ENCODE measurements at places on chromosomes 5 and 9.

- DNase-seq, result no peak
Measured at GRCh38 chr5:80707645-80708044, 52.9 kb upstream of the DHFR start.

- DNase-seq, result no peak
Measured at GRCh38 chr5:29524227-29524626, 1669.3 kb upstream of the CDH6 start.

DNA sequence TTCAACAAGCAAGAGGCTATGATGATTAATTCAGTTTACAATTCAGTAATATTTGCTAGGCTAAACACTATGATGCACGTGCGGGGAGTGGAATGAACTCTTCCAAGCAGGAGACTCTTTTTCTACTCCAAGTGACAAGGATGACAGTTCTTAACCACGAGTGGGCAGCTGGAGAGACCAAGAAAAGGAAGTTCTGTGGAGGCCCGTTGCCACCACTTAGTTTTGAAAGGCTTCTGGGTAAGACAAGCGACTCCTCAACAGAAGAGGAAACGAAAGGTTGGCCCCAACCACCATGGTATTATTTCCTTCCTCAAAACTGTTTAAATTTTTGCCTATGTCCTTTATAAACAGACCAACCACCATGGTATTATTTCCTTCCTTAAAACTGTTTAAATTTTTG lies 2.8 kb downstream of the DCAF12 start:
- no peak for DNase-seq

- DNase-seq, result peak; percentile 75
Measured at GRCh38 chr9:108953983-108954574, 19.9 kb downstream of the ABITRAM start.

DNA sequence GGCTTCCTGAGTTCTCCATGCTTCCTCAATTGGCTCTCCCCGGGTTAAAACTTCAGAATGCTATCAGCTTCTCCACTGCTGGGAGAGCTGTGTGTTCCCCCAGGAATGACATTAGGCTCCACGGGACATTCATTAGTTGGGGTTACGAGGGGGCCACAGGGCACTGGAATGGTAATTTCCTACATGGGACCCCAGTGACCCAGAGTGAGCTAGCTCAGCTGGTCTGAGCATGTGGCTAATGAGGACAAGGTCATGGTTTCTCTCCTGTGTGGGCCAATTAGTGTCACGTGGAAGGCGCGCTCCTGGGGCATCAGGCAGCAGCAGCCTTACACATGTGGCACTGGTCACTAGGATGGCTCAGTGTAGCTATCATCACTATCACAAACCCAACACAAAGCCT lies 21.0 kb downstream of the LSM11 start:
- no peak for DNase-seq

- no peak for DNase-seq
Measured at GRCh38 chr9:26264709-26265601, 586.7 kb upstream of the TUSC1 start.

GRCh38 chr5:61254969-61255555 lies 77.0 kb upstream of the ZSWIM6 start:
- DNase-seq, result peak; percentile 34

- no peak for DNase-seq
Measured at GRCh38 chr5:171579976-171580411, 160.5 kb downstream of the FGF18 start.

DNA sequence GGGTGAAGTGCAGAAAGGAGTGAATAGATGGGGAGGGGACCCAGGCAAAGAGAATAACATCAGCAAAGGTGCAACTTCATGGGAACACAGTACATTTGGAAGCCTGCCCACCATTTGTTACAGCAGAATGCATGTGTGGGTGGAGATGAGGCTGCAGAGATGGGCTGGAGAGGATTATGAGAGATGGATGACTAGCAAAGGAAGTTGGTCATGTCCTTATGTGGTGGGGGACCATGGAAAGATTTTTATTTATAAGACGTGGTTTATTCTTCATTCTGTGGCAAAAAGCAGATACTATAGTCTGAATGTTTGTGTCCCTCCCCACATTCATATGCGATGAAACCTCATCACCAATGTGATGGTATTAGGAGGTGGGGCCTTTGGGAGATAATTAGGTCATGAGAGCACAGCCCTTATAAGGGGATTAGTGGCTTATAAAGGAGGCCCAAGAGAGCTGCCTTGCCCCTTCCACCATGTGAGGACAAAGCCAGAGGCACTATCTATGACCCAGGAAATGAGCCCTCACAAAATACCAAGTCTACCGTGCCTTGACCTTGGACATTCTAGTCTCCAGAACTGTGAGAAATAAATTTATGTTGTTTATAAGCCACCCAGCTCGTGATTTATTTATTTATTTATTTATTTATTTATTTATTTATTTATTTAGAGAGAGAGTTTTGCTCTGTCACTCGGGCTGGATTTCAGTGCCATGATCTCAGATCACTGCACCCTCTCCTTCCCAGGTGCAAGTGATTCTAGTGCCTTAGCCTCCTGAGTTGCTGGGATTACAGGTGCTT lies 483.7 kb downstream of the RAB3C start:
- DNase-seq, result no peak

DNA sequence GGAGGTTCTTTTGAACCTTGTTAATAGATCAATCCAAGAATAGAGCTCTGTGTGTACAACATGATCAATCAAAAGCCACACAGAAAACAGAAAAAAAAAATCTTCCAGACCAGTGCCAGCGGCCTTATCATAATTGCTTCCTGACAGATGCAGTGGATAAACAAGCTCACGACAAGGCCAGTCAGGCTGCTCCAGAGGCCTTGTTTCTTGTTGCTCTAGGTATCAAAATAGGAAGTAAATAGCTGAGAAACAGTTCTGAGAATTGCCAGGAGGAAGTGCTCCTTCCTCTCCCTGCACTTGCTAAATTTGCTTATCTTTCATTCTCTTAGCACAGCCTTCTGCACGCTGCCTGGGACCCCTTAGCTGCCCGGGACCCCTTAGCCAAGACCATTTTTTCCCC lies 199.0 kb upstream of the TARS1 start:
- DNase-seq, result no peak

DNA sequence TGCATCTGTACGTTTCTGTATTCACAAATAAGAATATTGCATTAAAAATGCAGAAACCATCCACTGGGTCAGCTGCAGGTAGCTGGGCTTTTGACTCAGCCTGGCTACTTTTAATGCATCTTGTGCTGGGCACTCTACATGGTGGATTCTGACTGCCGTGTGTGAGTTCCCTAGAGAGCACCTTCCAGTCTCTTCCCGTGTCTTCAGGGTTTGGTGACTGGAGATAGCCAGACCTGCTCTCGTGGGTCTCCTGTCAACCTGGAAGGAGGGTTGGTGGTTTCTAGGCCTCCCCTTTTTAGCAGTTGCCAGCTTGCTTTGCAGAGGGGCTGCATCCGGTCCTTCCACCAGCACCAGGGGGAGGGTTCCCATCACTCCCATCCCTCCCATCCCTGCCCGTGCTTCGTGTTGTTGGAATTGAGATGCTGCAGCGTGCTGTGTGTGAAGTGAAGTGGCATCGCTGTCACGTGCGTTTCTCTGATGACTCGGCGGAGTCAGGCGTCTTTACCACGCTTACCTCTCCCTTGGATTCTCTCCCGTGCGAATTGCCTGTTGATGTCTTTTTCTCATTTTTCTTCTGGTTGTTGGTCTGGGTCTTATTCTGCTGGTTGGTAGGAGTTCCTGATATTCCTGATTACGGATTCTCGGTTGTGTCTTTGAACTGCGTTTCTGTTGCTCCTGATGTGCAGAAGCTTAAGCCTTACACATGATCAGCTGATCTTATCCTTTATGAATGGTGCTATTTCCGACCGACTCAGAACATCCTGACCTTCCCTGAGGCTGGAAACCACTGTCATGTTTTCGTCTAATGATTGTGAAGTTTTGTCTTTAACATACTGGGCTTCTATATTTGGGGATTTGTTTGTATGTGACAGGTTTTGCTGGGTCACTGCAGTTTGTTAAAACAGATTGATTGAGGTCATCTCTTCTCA lies 16.9 kb downstream of the FBXW5 start:
- DNase-seq, result no peak

- no peak for DNase-seq
Measured at GRCh38 chr5:68354315-68354714, 138.8 kb downstream of the PIK3R1 start.

DNA sequence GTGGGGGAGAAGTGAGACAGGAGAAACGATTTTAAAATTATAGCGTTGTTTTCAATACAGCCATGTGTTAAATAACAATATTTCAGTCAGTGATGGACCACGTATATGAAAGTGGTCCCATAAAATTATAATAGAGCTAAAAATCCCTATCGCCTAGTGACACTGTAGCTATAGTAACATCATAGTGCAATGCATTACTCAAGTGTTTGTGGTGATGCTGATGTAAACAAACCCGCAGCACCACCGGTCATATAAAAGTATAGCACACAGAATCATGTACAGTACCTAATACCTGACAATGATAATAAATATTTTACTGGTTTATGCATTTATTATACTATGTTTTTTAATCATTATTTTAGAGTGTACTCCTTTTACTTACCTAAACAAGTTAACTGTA lies 407.4 kb upstream of the SEMA6A start:
- DNase-seq, result no peak

GRCh38 chr9:96085491-96086143 lies 210.1 kb downstream of the ERCC6L2 start:
- DNase-seq, result no peak

GRCh38 chr9:93713716-93714115 lies 137.3 kb downstream of the PHF2 start:
- DNase-seq, result no peak

- DNase-seq, result peak; percentile 55
Measured at GRCh38 chr9:127884427-127884911, 7.0 kb upstream of the AK1 start.

DNA sequence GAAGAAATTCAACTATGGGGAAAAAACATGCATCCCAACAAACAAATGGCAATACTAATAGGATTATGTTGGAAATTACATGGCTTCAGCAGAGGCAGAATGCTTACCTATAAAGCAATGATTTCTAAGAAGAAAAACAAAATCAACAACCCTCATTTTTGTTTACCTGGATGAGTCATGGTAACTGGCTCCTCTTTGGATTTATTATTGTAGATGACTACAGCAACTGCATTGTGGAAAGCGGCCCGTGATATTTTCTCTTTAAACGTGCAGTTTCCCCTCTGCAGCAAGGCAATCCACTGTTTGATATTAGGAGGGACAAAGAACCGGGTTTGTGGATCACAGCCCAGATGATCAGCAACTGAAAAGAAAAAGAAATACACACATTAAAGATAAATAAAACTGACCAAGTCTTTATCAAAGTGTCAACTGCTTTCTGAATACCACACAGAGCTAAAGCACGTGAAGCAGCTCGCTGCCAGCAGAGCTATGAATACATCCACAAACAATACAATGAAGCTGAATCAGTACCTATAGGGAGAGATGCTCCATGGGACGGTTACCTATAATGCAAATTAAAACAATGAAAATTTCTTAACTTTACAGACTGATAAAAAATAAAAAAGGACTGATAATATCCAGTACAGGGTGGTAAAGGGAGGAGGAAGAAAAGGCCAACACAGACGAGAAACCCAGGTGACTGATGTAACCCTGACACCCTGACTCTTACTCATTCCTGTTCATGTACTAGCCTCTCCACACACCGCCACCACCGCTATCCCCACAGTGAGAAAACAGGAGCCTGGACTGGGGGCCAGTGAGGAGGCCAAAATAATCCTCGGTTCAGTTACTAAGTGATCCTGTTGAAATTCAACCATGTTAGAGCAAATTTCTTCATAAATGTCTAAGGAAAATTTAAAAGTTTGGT lies 31.0 kb downstream of the RNF130 start:
- no peak for DNase-seq

DNA sequence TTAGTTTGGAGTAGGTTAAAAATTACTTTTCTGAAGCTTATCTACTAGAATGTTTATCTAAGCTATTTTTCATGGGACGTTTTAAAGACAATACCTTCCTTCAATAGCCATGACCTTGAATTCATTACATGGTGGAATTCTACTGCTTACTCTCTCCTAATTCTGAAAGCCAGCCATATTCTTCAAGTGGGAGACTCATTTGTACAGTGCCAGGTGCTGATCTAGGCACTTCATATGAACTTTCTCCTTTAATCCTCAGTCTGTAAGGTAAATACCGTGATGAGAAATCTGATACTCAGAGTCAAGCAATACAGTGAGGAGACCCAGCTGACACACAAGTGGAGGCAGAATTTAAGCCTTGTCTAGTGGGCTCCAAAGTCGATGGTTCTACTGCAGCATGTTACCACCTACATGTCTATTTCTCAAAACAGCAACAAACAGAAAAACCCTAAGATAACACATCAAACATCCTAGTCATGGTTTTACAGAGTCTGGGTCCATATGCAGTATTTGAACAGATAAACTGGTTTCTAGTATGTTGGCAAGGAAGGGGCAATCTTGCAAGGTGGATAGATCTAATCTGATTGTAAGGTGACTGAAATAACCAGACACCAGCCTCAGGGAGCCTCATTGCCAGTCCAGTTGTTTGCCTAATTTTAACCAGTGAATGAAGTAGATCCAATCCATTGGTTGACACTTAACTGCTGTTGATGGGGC lies 243.7 kb downstream of the PIK3R1 start:
- DNase-seq, result peak; percentile 14

- DNase-seq, result no peak
Measured at GRCh38 chr5:178434851-178435250, 155.3 kb downstream of the COL23A1 start.

- DNase-seq, result peak; percentile 71
Measured at GRCh38 chr9:99259231-99259918, 37.3 kb downstream of the SEC61B start.

DNA sequence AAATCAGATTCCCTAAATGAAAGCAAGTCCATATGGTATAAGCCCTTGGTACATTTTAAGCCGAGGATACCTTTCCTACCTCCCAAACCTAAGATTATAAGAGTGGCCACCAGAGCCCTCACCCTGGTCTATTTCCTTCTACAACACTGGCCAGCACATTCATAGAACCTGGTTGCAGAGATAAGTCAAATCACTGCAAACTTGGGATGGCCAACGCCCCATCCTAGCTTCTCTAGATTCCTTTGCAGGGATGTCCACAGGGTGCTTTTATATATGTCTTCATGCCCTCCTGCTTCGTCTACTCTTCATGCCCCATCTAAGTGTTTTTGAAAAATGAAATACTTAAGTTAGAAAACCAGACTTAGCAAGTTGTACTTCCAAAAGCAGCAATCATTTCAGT lies 41.8 kb downstream of the SH3RF2 start:
- no peak for DNase-seq

- no peak for DNase-seq
Measured at GRCh38 chr5:171954721-171955120, 51.7 kb downstream of the FBXW11 start.

- DNase-seq, result no peak
Measured at GRCh38 chr9:80763536-80763935, 925.8 kb downstream of the TLE1 start.

GRCh38 chr9:93060746-93061259 lies 2.3 kb downstream of the SUSD3 start:
- no peak for DNase-seq

All from NCI-H1417 (cell line).